GM13977 (cell line): ENCODE measurements at places on chromosomes 7 and 10.

DNA sequence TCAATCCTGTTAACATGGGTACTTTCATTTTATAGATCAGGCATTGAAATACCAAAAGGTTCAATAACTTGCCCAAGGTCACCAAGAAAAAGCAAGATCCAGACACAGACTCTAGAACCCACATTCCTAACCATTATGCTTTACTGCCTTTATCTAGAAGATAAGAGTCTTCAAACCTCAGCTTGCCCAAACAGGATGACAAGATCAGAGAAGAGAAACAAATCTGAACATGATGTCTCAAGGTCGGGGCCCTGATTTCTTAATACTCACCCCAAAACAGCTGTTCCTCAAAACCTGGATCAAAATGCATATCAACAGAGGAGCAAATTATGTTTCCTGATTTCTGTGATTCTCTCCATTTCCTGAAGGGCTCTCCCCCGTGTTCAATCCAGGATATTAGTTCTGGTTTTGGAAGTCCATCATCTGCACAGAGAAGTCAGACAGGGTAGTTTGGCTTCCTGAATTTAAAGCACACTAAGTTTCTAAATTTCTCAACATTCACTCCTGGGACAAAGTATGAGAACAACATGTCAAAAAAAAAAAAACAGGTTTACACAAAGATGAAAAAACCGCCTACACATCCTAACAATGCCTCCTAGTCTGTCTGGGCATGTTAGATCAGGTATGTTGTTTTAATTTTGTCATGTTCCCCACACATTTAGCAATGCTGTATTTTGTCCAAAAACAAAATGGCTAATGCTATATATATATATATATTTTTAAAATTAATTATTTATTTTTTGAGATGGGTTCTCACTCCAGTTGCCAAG, 16.2 kb downstream of the ZNF786 start:
- DNase-seq: peak; percentile 15

DNA sequence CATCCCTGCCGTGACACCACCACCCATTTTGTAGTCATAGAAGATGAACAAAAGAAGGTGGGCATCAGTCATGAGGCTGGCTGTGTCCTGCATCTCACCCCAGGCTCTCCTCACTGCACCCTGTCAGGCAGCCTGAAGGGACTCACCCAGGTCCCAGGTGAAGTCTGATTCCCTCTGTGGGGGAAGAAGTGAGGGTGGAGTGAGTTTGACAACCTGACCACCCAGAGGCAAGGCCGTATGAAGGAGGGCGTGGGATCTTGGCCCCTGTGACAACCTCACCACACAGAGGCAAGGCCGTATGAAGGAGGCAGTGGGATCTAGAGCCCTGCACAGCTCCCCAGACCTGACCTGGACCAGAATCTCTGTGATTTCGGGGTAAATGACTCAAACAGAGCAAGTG, 152.5 kb downstream of the DIP2C start:
- DNase-seq: no peak

DNA sequence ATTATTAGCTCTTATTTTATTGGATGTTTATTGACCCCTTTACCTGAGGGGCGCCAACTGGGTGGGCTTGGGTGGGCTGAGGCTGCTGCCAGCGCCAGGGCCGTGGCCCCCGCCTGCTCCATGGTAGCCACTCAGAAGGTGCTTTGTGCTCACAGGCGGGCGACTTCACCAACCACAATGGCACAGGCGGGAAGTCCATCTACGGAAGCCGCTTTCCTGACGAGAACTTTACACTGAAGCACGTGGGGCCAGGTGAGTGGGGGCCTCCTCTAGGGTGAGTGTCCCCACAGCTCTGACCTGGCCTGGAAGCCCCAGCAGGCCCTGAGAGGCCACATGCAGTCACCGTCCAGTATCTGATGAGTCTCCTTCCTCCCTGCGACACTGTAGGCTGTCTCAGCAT, 4.1 kb downstream of the PPIF start:
- DNase-seq: no peak

DNA sequence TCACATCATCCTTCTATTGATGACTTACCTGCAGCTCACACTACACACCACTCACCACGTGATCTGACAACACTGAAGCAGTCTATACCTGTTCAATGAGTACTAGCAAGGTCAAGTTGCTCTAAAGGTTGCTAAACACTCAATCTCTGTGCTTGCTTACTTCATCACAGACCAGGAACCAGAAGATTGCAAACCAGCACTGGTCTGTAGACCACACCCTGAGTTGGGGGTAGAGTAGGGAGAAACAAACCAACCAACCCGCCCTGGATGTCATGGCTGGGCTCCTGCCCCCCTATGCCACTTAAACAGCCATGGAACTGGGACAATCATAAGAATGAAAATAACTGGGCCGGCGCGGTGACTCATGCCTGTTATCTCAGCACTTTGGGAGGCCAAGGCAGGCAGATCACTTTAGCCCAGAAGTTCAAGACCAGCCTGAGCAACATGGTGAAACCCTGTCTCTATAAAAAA, 19.6 kb downstream of the DLG5 start:
- DNase-seq: no peak

DNA sequence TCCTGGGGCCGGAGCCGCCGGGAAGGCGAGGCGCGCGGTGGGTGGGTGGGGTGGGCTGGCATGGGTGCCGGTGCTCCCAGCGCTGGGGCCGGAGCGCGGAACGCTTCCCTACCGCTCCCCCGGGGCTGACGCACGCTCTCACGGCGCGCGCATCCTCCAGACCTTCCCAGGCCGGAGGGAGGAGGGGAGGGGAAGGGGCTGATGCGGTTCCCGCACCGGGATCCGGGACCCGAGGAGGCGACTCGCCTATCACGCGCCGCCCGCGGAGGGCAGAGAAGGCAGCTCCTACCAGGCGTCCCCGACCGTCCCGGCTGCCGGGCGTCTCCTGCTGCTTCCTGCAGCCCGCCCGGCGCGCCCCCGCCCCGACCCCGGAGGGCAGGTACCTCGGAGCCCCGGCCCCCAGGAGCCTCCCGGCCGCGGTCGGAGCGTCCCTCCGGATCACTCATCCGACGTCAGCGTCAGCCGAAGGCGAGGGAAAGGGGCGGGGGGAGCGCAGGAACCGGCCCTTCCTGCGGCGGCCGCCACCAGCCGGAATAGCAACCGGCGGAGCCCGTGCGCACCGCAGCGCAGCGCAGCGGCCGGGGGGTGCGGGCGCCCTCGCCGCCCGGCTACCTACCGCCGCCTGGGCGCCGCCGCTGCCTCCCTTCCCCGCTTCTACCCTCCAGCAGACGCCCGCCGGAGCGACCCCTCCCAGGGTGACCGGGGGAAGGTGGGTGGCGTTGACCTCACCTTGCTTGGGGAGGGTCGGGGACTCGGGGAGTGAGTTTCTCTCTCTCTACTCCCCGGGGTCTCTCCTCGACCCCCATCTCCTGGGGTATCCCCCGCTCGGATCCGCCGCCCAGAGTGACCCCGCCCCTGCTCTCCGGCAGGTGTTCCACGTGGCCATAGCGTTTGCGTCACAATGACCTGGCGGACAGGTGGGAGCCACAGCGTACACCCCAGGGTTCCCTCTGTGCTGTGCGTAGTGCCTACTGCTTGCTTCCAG, at the start of gene ICA1:
Gene ICA1, minus strand, starts transcription at position 457 of the 985 bp plus-strand sequence. CDS start 26,241 bp downstream, outside the sequence.
- peak; percentile 50 for DNase-seq

- DNase-seq: no peak
Measured at GRCh38 chr10:69470463-69471384, 19.5 kb downstream of the TSPAN15 start.
